ENCODE measurements at places on chromosomes 12 and 14. TPM values are rescaled to one million over a fixed set of nuclear protein-coding genes. Genes with fewer than 3 reads are reported as not detected.

TMEM132D gene
- not detected for total RNA-seq

PLEKHA5 gene
- 2.7 TPM for total RNA-seq

DNA sequence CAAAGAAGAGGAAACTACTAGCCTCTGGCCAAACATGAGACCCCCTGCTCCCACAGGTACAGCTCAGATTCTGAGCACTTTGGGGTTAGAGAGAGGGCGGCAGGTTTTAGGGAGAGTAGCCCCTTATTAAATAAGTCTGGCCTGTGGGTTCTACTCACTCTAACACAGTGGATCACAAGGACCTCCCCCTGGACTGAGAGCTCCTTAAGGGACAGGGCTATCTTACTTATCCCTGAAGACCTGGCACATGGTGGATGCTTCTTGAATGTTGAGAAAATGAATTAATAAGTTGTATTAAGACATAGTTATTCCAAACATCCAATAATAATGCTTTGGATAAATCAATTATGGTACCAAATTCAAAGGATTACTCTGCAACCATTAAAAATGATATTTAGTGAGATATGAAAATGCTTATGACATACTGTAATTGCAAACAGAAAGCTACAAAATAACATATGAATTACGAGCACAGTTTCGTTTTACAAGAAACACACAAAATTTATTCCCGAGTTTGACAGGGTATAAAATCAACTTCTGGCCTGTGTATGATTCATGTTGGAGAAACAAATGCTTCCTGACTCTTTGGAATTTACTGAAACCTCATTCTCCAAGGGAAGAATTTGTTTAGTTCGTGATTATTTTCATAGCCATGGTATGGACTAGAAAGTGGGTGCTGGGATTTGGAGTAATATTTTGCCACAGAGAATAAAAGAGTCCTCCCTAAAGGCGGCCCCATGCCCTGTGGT lies 59.3 kb upstream of the BDKRB2 start:
- no peak for DNase-seq

DNA sequence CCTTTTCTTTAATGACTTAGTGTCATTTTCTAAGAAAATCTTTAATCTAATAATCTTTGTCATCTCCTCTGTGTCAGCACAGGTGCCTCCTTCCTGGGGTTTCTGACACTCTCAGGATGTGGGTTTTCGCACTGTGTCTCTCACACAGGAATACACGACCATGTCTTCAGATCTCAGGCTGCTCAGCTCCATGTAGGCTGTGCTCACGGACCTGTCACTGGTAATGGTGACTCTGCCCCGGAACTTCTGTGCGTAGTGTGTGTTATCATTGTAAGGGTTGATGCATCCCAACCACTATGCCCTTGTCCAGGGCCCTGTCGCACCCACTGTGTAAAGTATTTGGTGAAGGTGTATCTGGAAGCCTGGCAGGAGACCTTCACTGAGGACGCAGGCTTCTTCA lies 647.8 kb downstream of the TMEM121 start:
- peak; percentile 46 for DNase-seq

DNA sequence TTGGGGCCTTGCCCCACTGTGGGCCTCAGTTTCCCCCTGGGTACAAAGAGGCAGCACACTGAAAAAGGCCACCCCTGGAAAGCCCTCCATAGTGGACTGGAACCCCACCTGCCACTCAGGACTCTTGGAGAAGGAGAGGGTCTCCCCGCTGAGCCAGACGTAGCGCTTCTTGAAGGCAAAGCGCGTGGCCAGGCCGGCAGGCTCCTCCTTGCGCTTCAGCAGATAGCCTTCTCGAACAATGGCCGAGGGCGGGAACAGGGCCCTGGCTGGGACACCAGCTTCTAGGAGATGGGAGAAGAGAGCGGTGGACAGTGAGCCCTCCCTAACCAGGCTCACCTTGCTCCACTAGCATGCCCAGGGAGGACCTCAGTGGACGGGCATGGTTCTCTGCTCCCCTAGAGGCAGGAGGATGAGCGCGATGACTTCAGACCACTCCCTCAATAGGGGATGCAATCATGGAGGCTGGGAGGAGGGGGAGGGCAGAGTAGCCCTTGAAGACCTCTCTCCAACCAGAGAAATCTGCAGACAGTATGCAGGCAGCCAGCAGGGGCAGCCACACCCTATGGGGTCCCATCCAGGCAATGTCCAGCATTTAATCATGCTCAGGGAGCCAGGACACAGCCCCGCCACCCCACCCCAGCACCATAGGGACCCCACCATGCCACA lies 29.8 kb downstream of the RASAL1 start:
- no peak for DNase-seq

- DNase-seq, result no peak
Measured at GRCh38 chr12:34392741-34393085, 370.4 kb downstream of the ALG10 start.

DNA sequence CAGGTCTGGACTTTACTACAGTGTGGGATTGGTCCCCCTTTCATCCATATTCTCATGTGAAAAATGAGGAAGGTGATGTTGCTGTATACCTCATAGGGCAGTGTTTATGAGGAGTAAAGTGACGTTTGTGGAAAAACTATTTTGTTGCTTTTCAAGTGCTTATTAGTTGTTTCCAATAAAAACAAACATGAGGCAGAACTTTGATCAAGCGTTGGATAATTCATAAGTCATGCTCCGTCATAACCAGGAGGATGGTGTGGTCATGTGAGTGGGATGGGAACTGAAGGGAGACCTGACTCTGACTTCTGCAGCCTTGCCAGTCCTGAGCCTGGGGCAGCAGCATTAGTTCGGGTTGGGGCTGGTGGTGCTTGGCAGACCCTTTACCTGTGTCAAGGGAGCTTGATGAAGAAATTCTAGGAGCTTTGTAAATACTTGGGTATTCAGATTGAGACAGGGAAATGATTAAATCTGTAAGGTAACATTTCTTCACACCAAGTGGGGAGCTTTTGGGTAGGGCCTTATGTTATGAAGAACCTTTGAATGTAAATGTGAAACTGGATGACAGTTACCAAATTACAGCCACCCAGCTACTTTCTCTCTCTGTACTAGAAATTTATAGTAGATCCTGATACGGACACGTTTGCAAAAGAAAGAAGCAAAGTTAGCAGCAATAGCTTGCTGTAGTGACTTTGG lies 462.4 kb upstream of the RGS6 start:
- DNase-seq, result no peak

Measured in CD8-positive, alpha-beta T cell (primary cell).